ENCODE measurements at places on chromosomes 6 and 20.

DNA sequence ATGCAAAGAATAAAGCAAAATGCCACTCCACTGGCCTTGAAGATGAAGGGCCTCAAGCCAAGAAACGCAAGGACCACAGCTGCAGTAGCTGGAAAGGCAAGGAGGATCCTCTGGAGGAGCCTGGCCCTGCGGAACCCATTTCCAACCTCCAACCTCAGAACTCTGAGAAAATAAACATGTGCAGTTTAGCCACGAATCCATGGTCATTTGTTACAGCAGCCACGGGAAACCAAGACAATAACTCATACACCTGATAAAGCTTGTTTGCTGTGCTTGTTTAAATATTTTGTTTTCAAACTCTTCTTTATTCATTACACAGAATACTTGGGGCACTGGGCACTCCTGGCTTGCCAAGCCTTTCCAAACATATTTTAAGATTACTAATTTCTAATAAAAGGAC is 10.4 kb downstream of the SERPINB6 start:
- no peak for DNase-seq

- DNase-seq = no peak
These were observed 116.8 kb downstream of the MBOAT1 start for GRCh38 chr6:20095436-20095835.

- DNase-seq = peak; percentile 51
These were observed at the start of gene RGS17 for GRCh38 chr6:153131037-153131981. RGS17 (minus strand) TSS chr6:153131282; CDS start chr6:153044018, 87,264 bp downstream.

- peak; percentile 64 for DNase-seq
These were observed 159.8 kb upstream of the ARID1B start for GRCh38 chr6:156617376-156617775.

DNA sequence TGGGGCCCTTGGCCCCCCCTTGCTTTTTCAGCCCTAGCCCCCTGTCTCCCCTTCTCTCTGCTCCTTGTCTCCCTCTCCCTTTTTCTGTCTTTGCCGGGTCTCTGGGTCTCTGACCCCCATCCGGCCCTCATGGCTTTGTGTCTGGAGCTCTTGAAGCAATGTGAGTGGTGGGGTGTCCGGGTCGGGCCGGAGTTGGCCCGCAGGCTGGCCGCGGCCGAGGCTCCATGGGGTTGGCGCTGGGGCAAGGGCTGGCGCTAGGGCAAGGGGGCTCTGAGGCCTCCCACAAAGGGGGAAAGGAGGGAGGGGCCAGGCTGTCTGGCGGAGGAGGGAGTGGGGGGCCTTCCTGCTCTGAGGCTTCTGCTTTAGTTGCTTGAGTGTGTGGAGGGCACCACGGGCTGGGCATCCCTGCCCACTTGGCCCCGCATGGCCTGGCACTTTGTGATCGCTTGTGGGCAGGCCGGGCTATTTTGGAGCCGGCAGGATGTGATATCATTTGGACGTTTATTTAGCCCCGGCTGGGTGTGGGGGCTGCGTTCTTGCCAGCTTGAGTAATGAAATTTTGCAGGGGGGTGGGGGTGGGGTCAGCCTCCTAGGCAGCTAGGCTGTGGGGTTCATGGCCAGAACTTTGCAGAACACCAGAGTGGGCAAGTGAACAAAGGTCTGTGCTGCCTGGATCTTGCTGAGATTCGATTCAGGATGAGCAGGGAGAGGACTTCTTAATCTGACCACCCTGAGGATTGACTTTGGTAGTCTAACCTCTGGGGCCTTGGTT is 78.7 kb upstream of the MYL9 start:
- peak; percentile 86 for DNase-seq

GRCh38 chr20:35619196-35620095 is 3.8 kb downstream of the SPAG4 start:
- peak; percentile 88 for DNase-seq

DNA sequence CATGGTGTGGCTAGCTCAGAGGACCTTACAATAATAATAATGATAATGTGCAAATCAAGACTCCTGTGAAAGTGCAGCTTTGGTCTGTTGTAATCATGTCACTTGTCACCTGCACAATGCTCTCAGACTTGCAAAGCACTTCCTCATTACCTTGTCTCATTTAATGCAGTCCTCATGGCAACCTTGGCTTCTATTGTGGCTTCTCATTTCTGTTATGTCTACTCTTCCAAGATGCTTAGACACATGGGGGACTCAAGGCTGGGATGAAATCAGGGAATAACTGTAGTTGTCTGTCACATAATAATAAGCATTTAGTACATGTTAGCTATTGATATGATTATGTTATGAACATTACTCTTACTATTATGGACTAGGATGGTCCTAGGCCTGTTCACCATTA is 484.2 kb downstream of the PTPRT start:
- DNase-seq = no peak

- DNase-seq = no peak
These were observed 1.7 kb downstream of the LOC128125822 start for GRCh38 chr6:63573899-63574553.

DNA sequence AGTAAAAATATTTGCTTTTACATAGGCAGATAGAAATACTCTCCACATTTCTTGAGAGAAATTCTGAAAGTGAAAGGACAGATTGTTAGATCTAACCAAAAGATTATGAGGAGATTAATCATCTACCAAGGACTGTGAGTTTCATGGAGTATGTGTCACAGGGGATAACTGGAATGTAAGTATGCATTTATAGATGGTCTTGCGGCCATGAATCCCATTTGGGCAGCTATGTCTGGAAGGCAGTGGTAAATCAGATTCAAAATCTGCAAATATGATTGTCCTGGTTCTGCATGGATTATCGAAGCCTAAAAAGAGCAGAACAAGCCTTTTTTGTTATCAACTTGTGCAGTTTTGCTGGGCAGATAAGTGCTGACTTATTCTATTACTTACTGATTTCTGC is 293.8 kb downstream of the RFPL4B start:
- DNase-seq = no peak

GRCh38 chr6:28393912-28394662 is 5.5 kb downstream of the ZSCAN12 start:
- DNase-seq = no peak

- no peak for DNase-seq
These were observed 175.9 kb upstream of the AFDN start for GRCh38 chr6:167650730-167651317.

Measured in left cardiac atrium (tissue), 4 donors.